Naive thymus-derived CD8-positive, alpha-beta T cell (primary cell): ENCODE measurements at places on chromosomes 5 and 9. TPM values are rescaled to one million over a fixed set of nuclear protein-coding genes. Genes with fewer than 3 reads are reported as not detected.

GRCh38 chr5:173764332-173765028, 123.7 kb upstream of the CPEB4 start:
- no peak for DNase-seq

- peak; percentile 22 for DNase-seq
These were observed 679 bp downstream of the B4GALT1 start for GRCh38 chr9:33166231-33167083.

DNA sequence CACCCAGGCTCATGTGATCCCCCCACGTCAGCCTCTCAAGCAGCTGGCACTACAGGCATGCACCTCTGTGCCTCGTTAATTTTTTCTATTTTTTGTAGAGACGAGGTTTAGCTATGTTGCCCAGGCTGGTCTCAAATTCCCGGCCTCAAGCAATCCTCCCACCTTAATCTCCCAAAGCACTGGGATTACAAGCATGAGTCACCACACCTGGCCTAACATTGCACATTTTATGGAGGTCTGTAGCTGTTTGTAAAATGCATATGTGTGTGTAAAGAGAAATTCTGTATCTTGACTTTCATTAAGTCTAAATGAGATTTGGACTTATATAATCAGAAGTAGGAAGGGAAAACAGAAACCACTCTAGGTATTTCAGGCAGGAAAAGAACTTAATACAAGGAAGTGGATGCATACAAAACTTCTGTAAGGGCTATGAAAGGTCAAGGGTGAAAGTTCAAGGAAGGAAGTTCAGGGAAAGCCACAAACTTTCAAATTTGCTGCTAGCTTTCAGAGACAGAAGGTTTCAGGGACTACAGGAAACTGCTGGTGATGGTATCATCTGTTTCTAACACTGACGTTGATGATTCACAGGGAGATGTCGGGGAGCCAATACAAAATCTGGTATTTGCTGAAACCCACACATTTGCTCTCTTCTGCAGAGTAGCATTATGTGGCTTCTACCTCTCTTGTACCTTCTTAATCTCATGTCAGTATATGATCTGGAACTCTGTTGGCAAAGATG, 209.4 kb downstream of the PIK3R1 start:
- no peak for DNase-seq

GRCh38 chr5:135396459-135397055, 2.5 kb downstream of the MACROH2A1 start:
- DNase-seq, result no peak

- no peak for DNase-seq
These were observed 9.0 kb downstream of the TTLL11 start for GRCh38 chr9:122084026-122084675.

- no peak for DNase-seq
These were observed 20.7 kb upstream of the IL17B start for GRCh38 chr5:149399775-149400174.

- DNase-seq, result no peak
These were observed 207.0 kb upstream of the MAP3K1 start for GRCh38 chr5:56608217-56608925.

DNA sequence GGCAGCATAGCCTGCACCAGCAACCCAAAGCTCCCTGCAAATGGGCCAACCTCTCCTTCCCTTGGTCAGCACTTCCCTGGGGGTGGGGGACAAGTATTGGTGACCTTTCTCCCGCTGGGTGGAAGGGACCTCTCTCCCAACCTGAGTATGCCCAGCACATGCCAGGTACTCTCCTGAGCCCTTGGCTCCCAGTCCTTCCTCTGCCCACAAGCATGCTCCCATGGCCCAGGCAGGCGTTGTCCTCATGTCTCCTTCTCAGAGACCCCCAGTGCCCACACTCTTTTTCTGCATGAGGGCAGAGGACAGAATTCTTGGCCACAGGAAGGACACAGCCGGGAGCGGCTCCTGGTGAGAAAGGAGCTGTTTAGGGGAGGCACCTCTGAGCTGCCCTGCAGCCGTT, 60.3 kb downstream of the PHF2 start:
- DNase-seq, result no peak

GRCh38 chr5:52504584-52505240, 283.0 kb upstream of the ITGA1 start:
- DNase-seq, result no peak

GRCh38 chr5:11289733-11290132, 528.7 kb upstream of the DAP start:
- DNase-seq, result no peak

GRCh38 chr9:15824310-15824709, 271.5 kb downstream of the CCDC171 start:
- no peak for DNase-seq

GRCh38 chr9:38036359-38037084, 32.5 kb downstream of the SHB start:
- DNase-seq, result no peak

- DNase-seq, result no peak
These were observed 257.7 kb downstream of the EPB41L4A start for GRCh38 chr5:112161392-112161748.

DNA sequence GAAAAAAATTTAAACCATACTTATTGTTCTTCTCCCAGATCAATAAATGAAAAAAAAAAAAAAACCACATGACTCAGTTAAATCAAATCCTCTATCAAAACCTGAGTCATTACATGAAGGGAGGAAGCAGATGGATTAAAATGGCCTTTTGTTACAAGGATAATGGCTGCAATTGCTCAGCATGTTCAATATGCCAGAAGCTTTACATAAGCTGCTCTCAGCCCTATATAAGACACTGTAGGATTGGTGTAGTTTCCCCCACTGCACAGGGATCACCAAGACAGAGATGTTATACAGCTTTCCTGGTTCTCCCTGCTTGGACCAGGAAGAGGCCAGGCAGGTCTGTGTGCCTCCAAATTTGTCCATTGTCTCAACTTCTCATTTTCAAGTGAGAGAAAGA, 101.6 kb upstream of the MAP1B start:
- no peak for DNase-seq

DNA sequence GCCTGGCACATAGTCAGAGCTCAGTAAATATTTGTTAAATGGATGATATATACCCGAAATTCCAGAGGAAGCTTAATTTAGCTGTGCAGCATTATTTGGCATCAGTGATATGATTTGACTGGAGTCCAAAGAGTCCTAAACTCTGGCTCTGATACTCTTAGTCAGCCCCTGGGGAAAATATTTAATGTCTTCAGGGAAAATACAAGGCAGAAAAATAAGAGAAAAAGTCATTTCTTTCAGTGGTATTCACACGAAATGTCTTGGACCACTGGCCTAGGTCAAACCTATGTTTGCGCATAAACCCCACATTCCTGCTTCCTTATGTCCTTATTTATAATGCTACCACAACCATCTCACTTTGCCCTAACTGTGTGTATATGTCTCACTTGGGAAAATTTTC, 23.8 kb downstream of the GLRA1 start:
- DNase-seq, result no peak

The KIF20A gene
- not detected for polyA plus RNA-seq

The ADAM19 gene
- polyA plus RNA-seq, result not detected

The LRRTM2 gene
- polyA plus RNA-seq, result not detected

The RHOBTB3 gene
- polyA plus RNA-seq, result 0.49 TPM

The PALM2AKAP2 gene
- polyA plus RNA-seq, result not detected
